ENCODE measurements at places on chromosomes 5 and 9.

DNA sequence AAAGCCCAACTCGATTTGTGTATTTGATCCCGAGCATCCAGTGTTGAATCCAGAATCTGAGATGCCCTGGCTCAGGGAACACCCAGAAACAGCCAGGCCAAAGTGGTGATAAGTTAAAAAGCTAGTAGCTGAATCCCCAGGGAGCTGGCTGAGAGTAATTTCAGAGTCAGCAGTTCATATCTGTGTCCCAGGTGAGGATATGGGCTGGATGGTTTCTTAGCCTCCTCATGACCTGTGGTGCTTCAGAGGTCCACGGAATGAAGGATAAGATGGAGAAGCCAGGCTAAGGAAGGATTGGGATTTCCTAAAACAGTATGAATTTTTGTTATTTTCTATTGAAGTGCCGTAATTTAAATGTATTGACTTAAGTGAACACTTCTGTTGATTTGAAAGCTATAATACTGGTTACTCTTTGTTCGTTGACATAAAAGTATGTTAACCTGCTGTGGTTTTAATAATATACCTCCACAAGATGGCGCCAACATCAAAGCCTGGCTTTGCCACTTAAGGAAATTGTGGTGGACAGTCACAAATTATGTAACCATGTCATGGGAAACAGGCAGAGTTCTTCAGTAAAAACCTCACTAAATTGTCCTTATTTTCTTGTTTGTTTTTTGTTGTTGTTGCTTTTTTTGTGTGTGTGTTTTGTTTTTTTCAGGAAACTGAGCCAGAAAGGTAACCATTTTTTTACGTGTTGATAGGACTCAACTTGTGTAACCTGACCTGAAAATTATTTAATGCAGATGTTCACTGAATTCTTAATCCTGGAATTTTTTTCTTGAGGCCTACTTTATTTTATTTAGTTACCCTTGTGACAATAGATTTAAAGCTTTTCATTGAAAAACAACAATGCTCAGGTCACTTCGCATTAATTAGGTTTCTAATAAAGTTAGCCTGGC, 11.4 kb downstream of the MTAP start:
- peak; percentile 72 for DNase-seq

GRCh38 chr9:126589349-126589748, 24.4 kb upstream of the LMX1B start:
- DNase-seq: no peak

DNA sequence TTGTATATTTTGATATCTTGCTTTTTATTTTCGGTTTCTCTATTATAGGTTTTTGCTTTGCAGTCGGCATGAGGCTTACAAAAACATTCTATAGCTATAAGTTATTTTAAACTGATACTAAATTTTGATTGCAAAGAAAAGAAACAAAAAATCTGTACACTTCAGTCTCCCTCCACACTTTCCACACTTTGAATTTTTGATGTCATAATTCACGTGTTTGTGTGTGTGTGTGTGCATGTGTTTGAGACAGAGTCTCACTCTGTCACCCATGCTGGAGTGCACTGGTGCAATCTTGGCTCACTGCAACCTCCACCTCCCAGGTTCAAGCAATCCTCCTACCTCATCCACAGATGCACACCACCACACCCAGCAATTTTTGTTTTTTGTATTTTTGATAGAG, 124.9 kb downstream of the MRPS30 start:
- no peak for DNase-seq

GRCh38 chr9:78188594-78188993, 47.3 kb upstream of the CEP78 start:
- no peak for DNase-seq

- peak; percentile 46 for DNase-seq
These were observed 164.2 kb downstream of the GRIA1 start for GRCh38 chr5:153654504-153655200.

DNA sequence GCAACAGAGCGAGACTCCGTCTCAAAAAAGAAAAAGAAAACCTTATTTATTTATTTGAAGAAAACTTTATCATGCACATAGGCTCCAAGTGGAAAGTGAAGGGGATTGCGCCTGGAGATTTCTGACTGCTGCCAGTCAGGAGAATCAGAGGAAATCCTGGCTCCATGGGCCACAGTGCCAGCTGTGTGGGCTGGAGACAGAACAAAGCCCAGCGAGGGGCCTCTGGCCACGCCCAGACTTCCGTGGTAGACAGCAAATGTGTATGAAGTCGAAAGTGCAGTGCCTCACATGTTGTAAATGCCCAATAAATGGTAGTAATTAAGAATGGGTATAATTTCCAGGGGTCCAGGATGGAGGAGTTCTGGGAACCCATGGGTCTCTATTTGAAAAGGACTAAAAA, 75.8 kb upstream of the WWC1 start:
- DNase-seq: no peak

- DNase-seq: no peak
These were observed 3.7 kb upstream of the BAAT start for GRCh38 chr9:101388507-101388993.

DNA sequence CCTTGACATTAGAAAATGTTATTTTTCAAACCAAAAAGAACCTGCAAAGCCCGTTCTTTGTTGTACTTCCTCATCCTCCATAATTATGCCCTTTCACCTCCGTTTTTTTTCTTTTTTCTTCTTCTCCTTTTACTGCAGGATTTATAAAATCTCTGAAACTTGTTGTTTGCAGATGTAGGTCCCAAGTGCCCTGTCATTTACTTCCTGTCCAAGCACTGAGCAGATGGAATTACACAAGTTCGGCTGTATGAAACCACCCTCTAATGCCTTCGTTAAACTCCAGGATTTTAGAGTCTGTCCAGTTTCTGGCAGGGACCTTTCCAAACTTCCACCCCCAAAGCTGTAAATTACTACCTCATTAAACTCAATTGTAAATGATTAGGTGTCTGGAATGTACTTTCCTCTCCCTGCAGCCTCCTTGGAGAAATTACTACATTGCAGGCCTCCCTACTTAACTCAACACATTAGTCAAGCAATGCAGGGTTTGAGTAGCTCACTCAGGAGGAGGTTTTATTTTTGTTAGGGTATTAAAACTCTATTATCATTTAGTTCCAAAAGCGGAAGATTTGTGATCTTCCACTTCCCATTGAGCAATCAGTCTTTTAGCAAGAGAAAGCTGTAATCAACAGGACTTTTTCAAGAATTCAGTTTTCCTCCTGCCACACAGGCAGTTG, 125.6 kb upstream of the LPAR1 start:
- DNase-seq: peak; percentile 10

- DNase-seq: no peak
These were observed 92.2 kb upstream of the SLC28A3 start for GRCh38 chr9:84432746-84433145.

DNA sequence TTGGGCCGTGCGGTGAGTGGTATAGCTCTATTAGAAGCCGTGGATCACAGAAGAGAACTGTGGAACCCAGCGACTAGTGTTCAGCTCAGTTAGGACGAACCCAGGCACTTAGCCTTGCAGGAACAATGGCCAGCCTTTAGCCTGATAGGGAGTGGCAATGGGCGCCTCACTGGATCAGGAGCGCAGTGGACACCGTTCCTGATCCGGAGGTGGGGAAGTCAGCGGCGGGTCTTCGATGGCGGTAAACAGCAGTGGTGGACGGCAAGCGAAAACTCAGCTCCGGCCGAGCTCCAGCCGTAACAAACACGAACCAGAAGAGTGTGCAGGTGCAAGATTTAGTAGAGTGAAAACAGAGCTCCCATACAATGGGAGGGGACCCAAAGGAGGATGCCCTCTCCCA, 340.0 kb downstream of the TLE4 start:
- DNase-seq: no peak

GRCh38 chr5:177035976-177036375, 13.5 kb downstream of the ZNF346 start:
- no peak for DNase-seq

DNA sequence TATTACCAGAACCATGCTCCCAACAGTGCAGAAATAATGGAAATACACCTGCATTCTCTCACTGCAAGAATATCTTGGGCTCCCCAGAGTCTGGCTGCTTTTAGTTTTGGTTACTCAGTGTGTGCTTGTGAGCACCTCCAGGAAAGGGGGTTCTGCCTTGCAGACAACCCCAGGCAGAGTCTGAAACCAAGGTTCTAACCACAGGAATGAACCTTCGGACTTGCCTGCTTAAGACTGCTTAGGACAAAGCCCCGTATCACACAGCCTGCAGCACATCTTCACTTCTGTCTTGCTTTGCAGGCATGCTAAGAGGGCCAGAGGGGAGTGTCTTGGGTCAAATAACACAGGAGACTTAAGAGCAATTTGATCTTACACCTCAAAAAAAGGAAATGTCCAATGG, 94.8 kb upstream of the SPATA31C2 start:
- no peak for DNase-seq

DNA sequence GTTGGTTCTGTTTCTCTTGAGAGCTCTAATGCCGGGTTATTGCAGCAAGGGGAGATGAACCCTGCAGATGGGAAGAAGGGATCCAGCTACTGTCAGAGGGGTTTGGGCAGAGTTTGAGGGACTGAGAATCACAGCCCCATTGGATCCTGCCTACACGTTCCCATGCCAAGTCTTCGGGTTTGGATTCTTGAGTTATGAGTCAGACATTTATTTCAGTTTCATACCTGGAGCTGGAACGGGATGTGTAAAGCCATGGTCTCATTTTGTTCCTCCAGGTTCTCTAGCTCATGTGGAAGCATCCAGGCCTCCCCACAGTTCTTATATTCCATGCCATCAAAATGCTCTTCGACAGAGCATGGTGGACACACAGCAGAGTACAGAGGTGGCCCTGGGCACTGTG, 275.4 kb upstream of the IRX4 start:
- no peak for DNase-seq

- no peak for DNase-seq
These were observed 52.7 kb downstream of the DAP start for GRCh38 chr5:10708189-10708944.

GRCh38 chr5:155252717-155253116, 239.2 kb downstream of the KIF4B start:
- DNase-seq: no peak

GRCh38 chr5:36300927-36301540, 668 bp downstream of the RANBP3L start:
- DNase-seq: no peak

DNA sequence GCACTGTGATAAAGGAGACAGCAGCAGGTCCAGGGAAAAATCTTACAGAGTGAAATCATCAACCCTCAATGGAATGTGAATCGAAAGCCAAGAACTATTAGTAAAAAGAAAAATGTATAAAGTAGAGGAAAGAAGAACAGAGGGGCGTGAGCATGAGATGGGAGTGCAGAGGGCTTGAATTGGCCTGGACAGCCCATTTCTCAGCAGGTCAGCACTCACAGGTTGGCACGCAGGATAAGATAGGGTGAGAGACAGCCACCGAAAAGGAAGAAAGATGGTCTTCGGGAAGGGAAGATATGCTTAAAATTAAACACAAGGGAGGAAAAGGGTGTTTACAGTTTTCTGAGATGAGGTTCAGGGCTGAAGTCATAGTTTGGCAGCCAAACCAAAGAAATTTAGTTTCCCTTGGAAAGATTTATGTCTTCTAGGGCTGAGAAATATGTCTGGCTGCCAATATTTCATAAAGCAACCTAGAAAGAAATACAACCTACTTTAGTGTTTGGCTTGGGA, 524.7 kb downstream of the SPATA31D1 start:
- DNase-seq: no peak

DNA sequence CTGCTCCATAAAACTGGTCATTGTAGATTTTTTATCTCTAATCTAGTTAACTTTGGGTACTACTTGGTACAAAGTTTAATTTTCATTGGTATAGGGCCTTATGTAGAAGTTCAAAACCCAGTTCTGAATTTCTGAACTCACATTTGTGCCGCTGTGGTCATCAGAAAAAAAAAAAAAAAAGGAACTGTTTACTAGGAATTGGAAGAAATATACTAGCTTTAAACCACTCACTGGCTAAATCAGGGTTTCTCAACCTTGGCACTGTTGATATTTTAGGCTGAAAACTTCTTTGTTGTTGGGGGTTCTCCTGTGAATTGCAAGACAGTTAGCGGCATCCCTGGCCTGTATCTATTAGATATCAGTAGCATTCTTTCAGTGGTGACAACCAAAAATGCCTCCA, 4.1 kb upstream of the ZFYVE16 start:
- DNase-seq: no peak

- peak; percentile 87 for DNase-seq
These were observed at the start of gene GLE1 for GRCh38 chr9:128504485-128505413. Gene GLE1 (plus strand): TSS chr9:128504719. CDS start chr9:128504806, 87 bp downstream.

DNA sequence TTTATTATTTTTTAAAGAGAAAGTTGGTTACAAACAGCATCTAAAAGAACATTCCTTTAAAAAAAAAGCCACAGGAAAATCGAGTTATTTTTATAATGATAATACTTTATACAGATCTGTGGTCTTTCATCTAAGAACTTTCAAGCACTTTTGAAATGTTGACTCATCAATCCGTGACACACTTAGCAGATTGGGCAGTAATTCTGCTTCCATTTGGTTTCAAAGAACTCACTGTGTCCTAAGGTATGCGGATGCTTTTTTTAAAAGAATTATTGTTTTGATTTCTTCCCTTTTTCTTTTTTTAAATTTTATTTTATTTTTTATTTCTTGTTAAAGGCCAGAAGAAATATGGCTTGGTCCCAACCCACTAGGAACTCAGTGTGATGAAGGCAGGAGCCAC, 147.8 kb downstream of the AOPEP start:
- DNase-seq: peak; percentile 38

- DNase-seq: no peak
These were observed 8.6 kb upstream of the MUSK start for GRCh38 chr9:110659891-110660541.

DNA sequence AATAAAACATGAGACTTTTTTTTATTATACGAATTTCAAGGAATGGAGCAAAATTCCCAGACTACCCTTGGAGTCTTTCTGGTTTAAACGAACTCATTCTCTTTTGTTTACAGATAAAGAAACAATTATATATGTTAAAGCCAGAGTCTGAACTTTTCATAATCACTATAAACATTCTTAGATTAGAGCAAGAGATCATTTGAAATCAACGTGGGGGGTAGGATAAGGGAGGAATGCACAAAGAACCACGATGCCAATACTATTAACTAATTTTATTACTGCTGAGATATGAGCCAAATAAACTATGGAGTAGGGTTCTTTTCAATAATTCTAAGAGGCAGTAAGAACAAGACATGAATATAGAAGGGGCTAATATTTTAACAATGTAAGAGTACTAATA, 148.0 kb upstream of the FREM1 start:
- DNase-seq: no peak

DNA sequence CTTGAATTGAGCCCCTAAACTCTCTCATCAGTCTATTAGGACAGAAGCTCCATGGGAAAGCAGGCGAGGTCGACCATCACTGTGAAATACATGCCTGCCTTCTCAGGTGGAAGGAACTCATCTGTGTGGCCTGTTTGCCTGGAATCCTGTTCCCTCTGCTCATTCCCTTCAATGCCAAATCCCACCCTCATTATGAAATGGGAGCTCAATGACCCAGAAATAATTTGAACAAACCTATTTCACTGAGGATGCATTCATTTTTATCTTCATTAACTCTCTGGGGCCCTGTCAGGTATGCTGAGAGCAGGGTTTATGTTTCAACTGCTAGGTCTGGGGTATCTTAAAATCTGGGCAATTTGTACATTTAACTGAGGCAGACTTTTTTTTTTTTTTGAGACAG, 142.2 kb downstream of the MED27 start:
- no peak for DNase-seq

- DNase-seq: no peak
These were observed 37.3 kb downstream of the INSYN2B start for GRCh38 chr5:169943026-169943425.

GRCh38 chr9:129402371-129402739, 218.5 kb downstream of the C9orf50 start:
- no peak for DNase-seq

Data from fibroblast of gingiva (primary cell).